ENCODE measurements at places on chromosomes 11 and 22. TPM values are rescaled to one million over a fixed set of nuclear protein-coding genes. Genes with fewer than 3 reads are reported as not detected.

GRCh38 chr11:90134478-90135003 is at the start of gene NAALAD2:
Gene NAALAD2 (plus strand): TSS chr11:90134663. CDS start chr11:90134759, 96 bp downstream.
- H3K4me3 ChIP-seq, result no peak within 1 kb of the TSS
- H3K36me3 ChIP-seq, result no peaks in the 10 kb centered on the region
- H3K27me3 ChIP-seq, result no peaks in the 10 kb centered on the region
- no peak for DNase-seq
- H3K27ac ChIP-seq, result no peak within 1 kb of the TSS

GRCh38 chr11:60851327-60852104 is 4.2 kb downstream of the PTGDR2 start:
- no peak overlapping the region for H3K4me3 ChIP-seq
- no peak overlapping the region for H3K27ac ChIP-seq
- no peaks in the 10 kb centered on the region for H3K27me3 ChIP-seq
- H3K36me3 ChIP-seq, result peaks cover 9% of the 10 kb centered on the region

GRCh38 chr22:16955678-16956210 is 52.3 kb downstream of the GAB4 start:
- H3K36me3 ChIP-seq, result no peaks in the 10 kb centered on the region
- DNase-seq, result no peak
- H3K4me1 ChIP-seq, result no peaks in the 10 kb centered on the region

- no peak overlapping the region for H3K27ac ChIP-seq
- no peak for DNase-seq
- H3K27me3 ChIP-seq, result no peaks in the 10 kb centered on the region
These were observed 925.3 kb downstream of the TBC1D22A start for GRCh38 chr22:47687776-47688175.

- no peaks in the 10 kb centered on the region for H3K36me3 ChIP-seq
- peaks cover 34% of the 10 kb centered on the region for H3K4me1 ChIP-seq
- peak overlapping the region; percentile 50 for H3K27ac ChIP-seq
- H3K27me3 ChIP-seq, result no peaks in the 10 kb centered on the region
These were observed 4.3 kb upstream of the ATP5MGL start for GRCh38 chr22:42644422-42645340.

DNA sequence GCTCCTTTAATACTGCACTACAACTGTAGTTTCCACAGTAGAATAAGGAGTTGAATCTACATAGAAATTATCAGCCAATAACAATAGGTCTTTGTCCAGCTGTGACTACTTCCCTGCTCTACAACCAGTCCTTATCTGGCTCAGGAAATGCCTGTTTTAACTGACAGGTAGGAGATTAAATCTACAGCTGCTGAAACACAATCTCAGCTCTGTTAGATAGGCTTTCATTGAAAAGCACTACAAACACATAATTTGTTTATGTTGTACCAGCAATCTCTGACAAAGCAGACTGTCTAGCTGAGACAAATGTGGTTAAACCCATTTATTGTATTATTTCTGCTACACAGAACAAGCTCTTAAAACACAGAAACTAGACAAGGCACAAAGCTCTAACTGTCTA is 230.0 kb downstream of the SOX6 start:
- peak overlapping the region; percentile 50 for H3K27ac ChIP-seq
- no peaks in the 10 kb centered on the region for H3K27me3 ChIP-seq
- no peaks in the 10 kb centered on the region for H3K36me3 ChIP-seq
- no peak overlapping the region for H3K4me3 ChIP-seq
- DNase-seq, result peak; percentile 91

GRCh38 chr11:29361369-29361768 is 655.5 kb downstream of the KCNA4 start:
- H3K4me3 ChIP-seq, result no peak overlapping the region
- H3K27ac ChIP-seq, result no peak overlapping the region
- no peak for DNase-seq
- H3K4me1 ChIP-seq, result no peaks in the 10 kb centered on the region
- H3K36me3 ChIP-seq, result no peaks in the 10 kb centered on the region

Gene MED15
- total RNA-seq, result 14.7 TPM

Gene TTC36
- total RNA-seq, result 0.47 TPM

Gene ALDH3B2
- total RNA-seq, result not detected

Gene FJX1
- 14.9 TPM for total RNA-seq

Gene CATSPER1
- 0.24 TPM for total RNA-seq

Gene APOA4
- total RNA-seq, result not detected

Gene TLCD5
- 2.2 TPM for total RNA-seq

Gene MS4A6A
- total RNA-seq, result not detected

Measured in SJCRH30 (cell line).